ENCODE measurements at places on chromosomes 12 and 14. TPM values are rescaled to one million over a fixed set of nuclear protein-coding genes. Genes with fewer than 3 reads are reported as not detected.

The RECQL gene
- 68.1 TPM for total RNA-seq

The ZBTB42 gene
- 3.2 TPM for total RNA-seq

The TOMM20L gene
- not detected for total RNA-seq

The CCDC91 gene
- total RNA-seq, result 31.4 TPM

The PROX2 gene
- not detected for total RNA-seq

The ERBB3 gene
- total RNA-seq, result 0.33 TPM

The TCL1A gene
- total RNA-seq, result not detected

The MNAT1 gene
- total RNA-seq, result 35.7 TPM

The VDR gene
- 17.0 TPM for total RNA-seq

The SMCO2 gene
- 0.17 TPM for total RNA-seq

The SLIRP gene
- 52.3 TPM for total RNA-seq

The OASL gene
- total RNA-seq, result 0.33 TPM

The LHX5 gene
- not detected for total RNA-seq

The BIN2 gene
- not detected for total RNA-seq

The AVPR1A gene
- not detected for total RNA-seq

Measured in smooth muscle cell of trachea (primary cell).